ENCODE measurements at places on chromosomes 1 and 21.

DNA sequence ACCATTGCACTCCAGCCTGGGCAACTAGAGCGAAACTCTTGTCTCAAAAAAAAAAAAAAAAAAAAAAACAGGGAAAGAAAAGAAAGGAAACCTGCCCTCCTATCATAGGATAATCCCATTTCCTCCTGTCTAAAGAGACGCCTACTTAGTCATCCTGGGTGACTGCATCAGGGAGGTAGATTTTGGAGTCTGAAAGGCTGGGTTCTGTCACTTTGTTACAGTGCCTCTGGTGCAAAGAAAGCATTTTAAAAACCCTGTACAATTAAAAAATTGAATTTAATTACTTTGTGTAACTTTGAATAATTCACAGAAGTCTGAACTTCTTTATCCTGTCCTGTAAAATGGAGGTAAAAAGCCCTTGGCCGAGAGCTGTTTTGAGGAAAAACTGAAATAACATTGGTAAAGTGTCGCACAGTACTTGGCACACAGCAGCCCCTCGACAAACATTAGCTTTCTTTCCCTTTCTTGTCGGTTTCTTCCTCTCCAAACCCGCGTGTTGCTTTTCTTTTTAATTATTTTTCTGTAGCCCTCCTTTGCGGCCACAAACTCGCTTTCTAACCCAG lies 657 bp upstream of the HDAC1 start:
- DNase-seq, result peak; percentile 57

- DNase-seq, result no peak
Measured at GRCh38 chr1:75671708-75672107, 52.8 kb upstream of the ACADM start.

DNA sequence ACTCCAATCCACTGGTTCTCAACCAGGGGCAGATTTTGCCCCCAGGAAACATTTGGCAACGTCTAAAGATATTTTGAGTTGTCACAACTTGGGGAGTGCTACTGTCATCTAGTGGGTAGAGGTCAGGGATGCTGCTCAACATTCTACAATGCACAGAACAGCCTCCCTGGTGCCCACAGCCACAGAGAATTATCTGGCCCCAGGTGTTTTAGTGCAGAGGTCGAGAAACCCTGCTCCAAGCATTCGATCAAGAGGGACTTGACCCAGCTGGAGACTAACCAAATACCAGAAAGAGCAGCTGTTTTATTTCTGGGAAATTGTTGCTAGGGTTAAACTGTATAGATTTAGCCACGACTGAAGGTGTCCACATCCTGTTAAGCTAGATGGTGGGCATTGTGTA lies 19.2 kb downstream of the CD247 start:
- DNase-seq, result no peak

DNA sequence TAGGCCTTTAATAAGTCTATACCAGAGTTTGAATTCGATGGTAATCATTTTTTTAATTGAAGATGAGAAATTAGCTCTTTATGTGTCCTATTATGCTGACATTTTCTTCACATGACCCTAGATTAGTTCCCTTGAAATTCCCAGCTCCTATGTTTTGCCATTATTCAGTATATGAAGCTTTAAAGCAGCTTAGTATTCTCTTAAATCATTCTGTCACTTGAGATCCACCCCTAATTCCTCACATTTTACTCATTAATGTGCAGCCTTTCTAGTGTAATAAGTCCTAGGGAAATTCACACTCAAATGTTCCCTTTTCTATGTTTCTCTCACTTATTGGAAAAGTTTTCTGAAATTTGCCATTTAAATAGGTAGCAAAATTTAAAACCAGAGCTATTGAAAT lies 704.5 kb upstream of the B3GALT2 start:
- DNase-seq, result no peak

- no peak for DNase-seq
Measured at GRCh38 chr21:44955798-44956175, 16.0 kb downstream of the SLX9 start.

DNA sequence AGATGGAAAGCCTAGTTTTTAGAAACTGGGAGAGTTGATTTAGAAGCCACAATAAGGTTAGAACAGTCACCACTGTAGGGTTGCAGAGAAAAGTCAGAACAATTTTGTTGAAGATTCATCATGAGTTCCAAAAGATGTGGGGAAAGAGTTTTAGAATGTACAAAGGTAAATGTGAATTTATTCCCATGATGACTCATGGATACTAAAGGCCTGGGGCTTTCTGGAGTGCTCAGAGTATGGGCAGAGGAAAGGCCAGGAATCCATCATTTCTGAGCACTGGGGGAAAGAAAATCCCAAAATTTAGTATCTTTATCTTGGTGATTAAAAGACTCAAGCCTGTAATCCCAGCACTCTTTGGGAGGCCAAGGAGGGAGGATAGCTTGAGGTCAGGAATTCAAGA lies 17.8 kb downstream of the YBX1 start:
- DNase-seq, result peak; percentile 22

DNA sequence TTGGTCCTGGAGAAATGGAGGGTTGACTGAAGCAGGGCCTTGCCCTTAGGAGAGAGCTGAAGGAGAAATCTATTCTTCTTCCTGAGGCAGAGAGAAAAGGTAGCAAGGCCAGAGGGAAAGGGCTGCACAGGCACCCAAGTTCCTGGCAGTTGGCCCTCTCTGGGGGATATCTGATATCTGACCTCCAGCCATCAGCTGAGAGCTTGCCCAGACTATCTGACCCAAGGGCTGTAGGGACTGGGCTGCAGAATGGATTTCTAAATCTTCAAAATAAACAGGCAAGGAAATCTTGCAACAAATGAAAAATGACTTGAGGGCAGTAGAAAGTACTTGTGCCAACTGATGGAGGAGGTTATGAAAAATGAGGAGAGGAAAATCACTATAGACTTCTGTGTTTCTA lies 498 bp upstream of the CLCA2 start:
- DNase-seq, result no peak

DNA sequence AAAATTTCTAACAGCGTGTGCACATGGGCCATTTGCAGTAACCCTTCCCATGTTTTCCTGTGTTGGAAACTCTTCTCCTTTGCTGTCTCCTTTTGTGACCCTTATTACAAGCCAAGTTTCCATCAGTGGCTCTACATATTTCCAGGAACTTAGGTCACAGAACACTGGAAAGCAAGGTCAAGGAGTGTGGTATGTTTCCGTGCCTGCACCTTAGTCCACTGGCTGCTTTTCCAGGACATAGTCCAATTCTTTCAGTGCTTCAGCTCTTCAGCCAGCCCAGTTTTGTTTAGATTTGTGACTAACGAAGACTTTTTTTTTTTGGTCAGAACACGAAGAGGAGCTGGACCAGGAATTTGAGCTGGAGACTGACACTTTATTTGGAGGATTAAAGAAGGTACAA lies 33.8 kb downstream of the HHAT start:
- no peak for DNase-seq

- DNase-seq, result no peak
Measured at GRCh38 chr1:117336088-117336817, 31.0 kb upstream of the MAN1A2 start.

- no peak for DNase-seq
Measured at GRCh38 chr1:218374401-218375353, 29.5 kb downstream of the TGFB2 start.

Measured in HFFc6 (cell line).